HT1080 (cell line): ENCODE measurements at places on chromosomes 16 and 17.

GRCh38 chr16:87834668-87835473 is 34.4 kb downstream of the SLC7A5 start:
- DNase-seq, result no peak

- DNase-seq, result no peak
Measured at GRCh38 chr16:3482659-3483241, 12.5 kb downstream of the C16orf90 start.

- DNase-seq, result no peak
Measured at GRCh38 chr16:74847202-74847601, 72.6 kb upstream of the FA2H start.

DNA sequence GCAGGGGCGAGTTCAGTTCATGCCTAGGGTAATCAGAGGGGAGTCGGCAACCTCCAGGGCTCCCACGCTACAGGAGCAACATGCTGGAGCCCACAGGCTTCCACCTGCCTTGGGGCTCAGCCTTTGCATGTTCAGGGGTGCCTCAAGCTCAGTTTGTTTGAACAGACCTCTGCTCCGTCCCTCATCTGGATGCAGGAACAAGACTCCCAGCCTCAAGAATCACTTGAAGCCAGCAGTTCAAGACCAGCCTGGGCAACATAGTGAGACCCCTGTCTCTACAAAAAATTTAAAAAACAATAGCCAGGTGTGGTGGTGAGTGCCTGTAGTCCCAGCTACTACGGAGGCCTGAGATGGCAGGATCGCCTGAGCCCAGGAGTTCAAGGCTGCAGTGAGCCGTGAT is 4.9 kb upstream of the HSD11B2 start:
- DNase-seq, result no peak
